ENCODE measurements at places on chromosomes 2 and 18.

GRCh38 chr2:109330056-109330455, 201.1 kb downstream of the SH3RF3 start:
- DNase-seq, result no peak

DNA sequence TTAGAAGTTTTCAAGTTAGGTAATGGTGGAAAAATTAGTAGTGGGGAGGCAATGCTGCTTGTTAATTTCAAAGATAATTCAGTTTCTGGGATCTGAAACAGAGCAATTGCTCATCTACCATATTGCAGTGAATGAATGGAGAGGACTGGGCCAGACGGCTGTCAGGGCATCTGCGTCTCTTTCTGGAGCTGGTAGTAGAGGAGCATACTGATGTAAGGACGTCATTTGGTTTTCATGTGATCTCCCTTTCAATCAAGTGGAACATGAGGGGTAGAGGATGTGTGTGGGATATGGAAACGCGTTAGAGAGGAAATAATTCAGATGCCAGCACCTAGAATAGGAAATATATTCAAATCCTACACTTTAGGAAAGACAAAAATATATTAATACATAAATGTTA, 490.3 kb downstream of the ADCYAP1 start:
- DNase-seq, result no peak

GRCh38 chr2:53422979-53423378, 344.6 kb upstream of the CHAC2 start:
- DNase-seq, result no peak

- no peak for DNase-seq
Measured at GRCh38 chr2:108215794-108216211, 24.0 kb upstream of the SULT1C3 start.

GRCh38 chr18:55731594-55732042, 143.6 kb upstream of the TCF4 start:
- DNase-seq, result no peak

DNA sequence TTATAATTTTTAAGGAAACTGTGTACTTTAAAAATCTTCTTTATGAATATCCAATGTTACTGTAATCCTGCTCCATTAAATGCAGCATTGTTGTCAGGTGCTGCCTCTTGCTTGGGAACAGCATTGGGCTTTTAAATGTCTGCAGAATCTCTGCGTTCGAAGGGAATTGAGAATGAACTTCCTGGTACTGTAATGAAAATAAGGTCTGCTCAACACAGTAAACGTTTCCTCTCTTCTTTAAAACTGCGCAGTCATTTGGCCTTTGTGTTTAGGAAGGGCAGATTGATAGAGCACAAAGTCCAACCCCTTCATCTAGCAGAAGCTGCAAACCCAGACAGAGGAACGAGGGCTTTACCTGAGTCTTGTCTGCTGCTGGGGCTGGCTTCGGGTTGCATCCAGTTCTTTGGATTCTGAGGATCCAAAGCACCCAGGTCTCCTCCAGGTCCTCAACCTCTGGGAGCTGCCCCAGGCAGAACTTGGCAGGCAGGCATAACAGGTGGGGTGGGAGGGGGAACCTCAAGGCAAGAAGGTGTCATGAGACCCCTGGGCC, 104.5 kb downstream of the UGGT1 start:
- DNase-seq, result no peak
